Tibial nerve (tissue), 4 donors: ENCODE measurements at places on chromosomes 2 and 18. TPM values are rescaled to one million over a fixed set of nuclear protein-coding genes. Genes with fewer than 3 reads are reported as not detected.
A peak's percentile ranks its signal among the peaks of the same experiment; 100 is the strongest.

- no peak for DNase-seq
These were observed 84.2 kb upstream of the FAM136A start for GRCh38 chr2:70385966-70386595.

GRCh38 chr2:64400733-64401528 lies 53.0 kb upstream of the LGALSL start:
- no peak for DNase-seq

GRCh38 chr2:164114937-164115336 lies 379.1 kb upstream of the FIGN start:
- DNase-seq, result no peak

GRCh38 chr2:64858541-64859311 lies 130.5 kb upstream of the SLC1A4 start:
- no peak for DNase-seq

DNA sequence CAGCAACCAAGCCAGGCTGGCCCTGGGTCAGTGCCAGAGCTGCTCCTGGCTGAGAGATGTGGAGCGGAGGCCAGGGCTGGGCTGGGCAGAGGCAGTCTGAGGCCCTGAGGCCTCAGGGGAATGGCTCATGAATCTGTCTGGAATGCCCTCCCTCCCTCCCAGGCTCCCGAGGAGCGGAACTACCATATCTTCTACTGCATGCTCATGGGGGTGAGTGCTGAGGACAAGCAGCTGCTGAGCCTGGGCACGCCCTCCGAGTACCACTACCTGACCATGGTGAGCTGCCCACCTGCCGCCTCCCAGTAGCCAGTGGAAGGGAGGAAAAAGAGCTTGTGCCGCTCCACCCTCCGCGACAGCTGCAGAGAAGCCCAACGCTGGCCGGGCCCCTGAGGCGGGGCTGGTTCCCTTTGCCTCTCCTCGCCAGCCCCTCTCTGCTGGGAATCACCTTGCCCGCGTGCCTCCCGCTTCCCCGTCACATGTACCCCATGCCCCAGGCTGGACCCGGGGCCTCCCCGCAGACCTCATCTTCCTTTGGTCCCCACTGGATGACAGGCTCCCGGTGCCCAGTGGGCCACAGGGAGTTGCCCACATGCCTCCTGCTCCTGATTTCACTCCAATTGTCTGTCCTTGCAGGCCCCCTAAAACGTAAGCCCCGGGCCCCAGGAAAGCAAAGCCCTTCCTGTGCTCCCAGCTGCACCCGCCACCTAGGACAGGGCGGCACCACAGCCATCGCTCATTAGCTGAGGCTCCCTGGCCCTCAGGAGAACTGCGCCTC lies 41.1 kb downstream of the MYO7B start:
- DNase-seq, result no peak

- DNase-seq, result no peak
These were observed 19.6 kb upstream of the DNAH7 start for GRCh38 chr2:196088203-196088602.

- no peak for DNase-seq
These were observed 106.4 kb upstream of the SERTAD2 start for GRCh38 chr2:64760128-64760527.

- DNase-seq, result peak; percentile 27
These were observed 752 bp downstream of the MGAT4A start for GRCh38 chr2:98730053-98730706.

GRCh38 chr18:58429442-58429841 lies 199.4 kb downstream of the ALPK2 start:
- no peak for DNase-seq

- DNase-seq, result no peak
These were observed 47.7 kb upstream of the NR4A2 start for GRCh38 chr2:156380117-156380645.

DNA sequence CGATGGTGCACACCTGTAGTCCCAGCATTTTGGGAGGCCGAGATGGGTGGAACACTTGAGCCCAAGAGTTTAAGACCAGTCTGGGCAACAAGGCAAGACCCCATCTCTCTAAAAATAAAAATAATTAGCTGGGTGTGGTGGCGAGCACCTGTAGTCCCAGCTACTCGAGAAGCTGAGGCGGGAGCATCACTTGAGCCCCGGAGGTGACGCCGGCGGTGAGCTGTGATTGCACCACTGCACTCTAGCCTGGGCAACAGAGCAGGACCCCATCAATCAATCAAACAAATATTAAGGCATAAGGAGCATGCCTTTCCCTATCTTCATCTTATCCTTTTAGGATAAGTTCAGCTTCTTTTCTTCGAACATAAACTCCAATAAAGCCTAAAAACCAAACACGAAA lies 1.1 kb downstream of the WDSUB1 start:
- no peak for DNase-seq

GRCh38 chr18:24460388-24460787 lies at the start of gene HRH4:
TSS of gene HRH4 (plus strand) at chr18:24460637. CDS start at chr18:24460729, 92 bp downstream.
- no peak for DNase-seq

- DNase-seq, result peak; percentile 69
These were observed at the start of gene SH3BP4 for GRCh38 chr2:234951664-234952269. TSS of gene SH3BP4 (plus strand) at chr2:234952017. CDS start at chr2:235035003, 82,986 bp downstream.

GRCh38 chr2:225236769-225237323 lies 162.7 kb upstream of the NYAP2 start:
- no peak for DNase-seq

DNA sequence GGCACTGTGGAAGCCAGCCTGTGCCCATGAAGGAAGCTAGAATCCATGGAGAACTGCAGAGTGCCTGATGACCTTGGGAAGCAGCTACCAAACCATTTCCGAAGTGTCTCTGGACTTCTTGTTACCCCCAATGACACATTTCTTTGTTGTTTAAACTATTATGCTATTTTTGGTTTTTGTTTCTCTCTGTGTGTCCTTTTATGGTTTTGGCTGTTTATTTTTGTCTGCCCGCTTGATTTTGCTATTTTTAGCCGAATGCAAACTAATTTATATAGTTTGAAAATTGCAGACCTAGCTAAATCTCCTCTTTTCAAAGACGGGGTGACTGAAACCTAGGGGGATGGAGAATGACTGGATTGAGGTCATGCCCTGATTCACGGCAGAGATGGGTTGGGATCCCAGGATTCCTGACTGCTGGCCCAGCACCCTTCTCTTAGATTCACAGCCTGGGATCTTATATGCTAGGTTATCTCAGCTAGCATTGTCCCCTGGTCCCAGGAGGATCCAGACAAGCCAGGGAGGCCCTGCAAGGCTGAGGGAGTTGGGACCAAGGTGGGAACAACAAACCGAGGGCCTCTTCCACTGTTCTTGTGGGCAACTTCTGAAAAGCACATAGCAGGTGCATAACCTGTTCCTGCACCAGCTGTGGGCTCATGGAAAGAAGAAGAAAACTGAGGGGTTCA lies 116.3 kb upstream of the HAAO start:
- DNase-seq, result no peak

- no peak for DNase-seq
These were observed 86.9 kb upstream of the RBBP8 start for GRCh38 chr18:22846088-22846683.

DNA sequence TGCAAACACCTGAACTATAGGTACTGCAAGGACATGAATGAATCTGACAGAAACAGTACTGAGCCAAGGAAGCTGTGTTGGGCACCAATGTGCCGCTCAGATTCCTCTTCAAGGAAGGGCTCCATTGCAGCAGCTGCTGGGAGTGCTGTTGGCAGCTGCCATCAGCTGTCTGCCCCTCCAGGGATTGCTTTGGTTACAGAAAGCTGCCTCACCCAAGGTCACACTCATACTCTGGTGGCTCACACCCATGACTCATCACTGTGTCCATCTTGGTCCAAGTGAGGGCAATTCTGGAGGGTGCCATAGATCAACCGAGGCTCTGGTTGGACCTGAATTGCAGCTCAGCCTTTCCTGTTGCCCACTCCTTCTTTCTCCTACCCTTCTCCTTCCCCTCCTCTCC lies 24.4 kb upstream of the TRPM8 start:
- DNase-seq, result no peak

- no peak for DNase-seq
These were observed 270.0 kb downstream of the CYP26B1 start for GRCh38 chr2:71877636-71878035.

DNA sequence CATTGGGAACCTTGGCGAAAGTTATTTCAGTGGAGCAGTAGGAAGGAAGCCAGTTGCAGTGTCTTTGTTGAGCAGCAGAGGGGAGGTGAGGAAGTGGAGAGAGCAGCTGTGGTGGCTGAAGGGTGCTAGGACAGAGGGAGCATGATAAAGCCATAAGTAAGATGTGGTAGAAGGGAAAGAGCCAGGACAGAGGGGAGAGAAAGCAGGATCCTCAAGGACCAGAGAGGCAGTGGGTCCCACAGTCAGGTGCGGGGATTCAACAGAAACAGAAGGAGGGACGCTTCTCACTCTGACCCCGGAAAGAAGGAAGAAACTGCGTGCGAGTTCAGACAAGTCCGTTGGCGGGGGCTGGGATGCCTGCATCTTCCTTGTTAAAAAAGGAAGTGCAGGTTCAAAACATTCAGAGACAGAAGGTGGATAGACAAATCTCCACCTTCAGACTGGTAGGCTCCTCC lies at the start of gene CXCR2:
TSS of gene CXCR2 (plus strand) at position 403 of the 455 bp plus-strand sequence. CDS start 8,774 bp downstream, outside the sequence.
- no peak for DNase-seq

The CYP27C1 gene
- total RNA-seq, result 0.42 TPM

The ZCCHC2 gene
- total RNA-seq, result 41.9 TPM

The CFAP221 gene
- 1.7 TPM for total RNA-seq

The TAF4B gene
- total RNA-seq, result 19.4 TPM

The CCDC74B gene
- total RNA-seq, result 20.1 TPM

The ABCG5 gene
- total RNA-seq, result not detected

The RTP5 gene
- not detected for total RNA-seq

The RTKN gene
- 90.3 TPM for total RNA-seq

The CAD gene
- total RNA-seq, result 25.7 TPM

The VPS54 gene
- total RNA-seq, result 21.2 TPM

The VAMP8 gene
- 14.2 TPM for total RNA-seq

The DNMT3A gene
- total RNA-seq, result 26.0 TPM

The LMAN1 gene
- 66.7 TPM for total RNA-seq

The TNP1 gene
- not detected for total RNA-seq

The MOGAT1 gene
- total RNA-seq, result not detected
